ENCODE measurements at places on chromosomes 11 and 22. TPM values are rescaled to one million over a fixed set of nuclear protein-coding genes. Genes with fewer than 3 reads are reported as not detected.

The RFPL3 gene
- not detected for total RNA-seq

The PDGFD gene
- 7.7 TPM for total RNA-seq

The CARD18 gene
- not detected for total RNA-seq

The PRRG4 gene
- total RNA-seq, result 0.57 TPM

The GGT1 gene
- total RNA-seq, result 110 TPM

The CCDC87 gene
- 0.54 TPM for total RNA-seq

The MB gene
- 6.7 TPM for total RNA-seq

The SERHL2 gene
- 0.25 TPM for total RNA-seq

The GGTLC2 gene
- total RNA-seq, result not detected

The CLDN25 gene
- total RNA-seq, result not detected

The PLAAT2 gene
- 0.60 TPM for total RNA-seq

The TMEM191B gene
- 1.9 TPM for total RNA-seq

The HOATZ gene
- total RNA-seq, result not detected

The PATE2 gene
- not detected for total RNA-seq

The OR10D3 gene
- total RNA-seq, result not detected

The OR52A1 gene
- total RNA-seq, result not detected

The VWCE gene
- 0.48 TPM for total RNA-seq

The OR10S1 gene
- total RNA-seq, result not detected

The ABCC8 gene
- total RNA-seq, result 2.3 TPM

The MMP3 gene
- 0.41 TPM for total RNA-seq

The EFEMP2 gene
- total RNA-seq, result 1.2 TPM

The ZNF408 gene
- 21.2 TPM for total RNA-seq

The OR4A16 gene
- total RNA-seq, result not detected

The TRIM49D2 gene
- total RNA-seq, result not detected

The GLB1L2 gene
- total RNA-seq, result 1.9 TPM

The SCN4B gene
- 0.08 TPM for total RNA-seq

The SUSD2 gene
- total RNA-seq, result 57.1 TPM

The CARD16 gene
- total RNA-seq, result 0.23 TPM

The ANO3 gene
- total RNA-seq, result 0.01 TPM

The PGGHG gene
- total RNA-seq, result 7.1 TPM

The APOL6 gene
- total RNA-seq, result 2.1 TPM

The SMARCB1 gene
- total RNA-seq, result 51.4 TPM

The MMP12 gene
- total RNA-seq, result 0.06 TPM

The SPDYC gene
- total RNA-seq, result not detected

The EXPH5 gene
- 0.02 TPM for total RNA-seq

The SYT9 gene
- 0.18 TPM for total RNA-seq

The KLHDC7B gene
- 0.03 TPM for total RNA-seq
